ENCODE measurements at places on chromosomes 11 and 22. TPM values are rescaled to one million over a fixed set of nuclear protein-coding genes. Genes with fewer than 3 reads are reported as not detected.

DNA sequence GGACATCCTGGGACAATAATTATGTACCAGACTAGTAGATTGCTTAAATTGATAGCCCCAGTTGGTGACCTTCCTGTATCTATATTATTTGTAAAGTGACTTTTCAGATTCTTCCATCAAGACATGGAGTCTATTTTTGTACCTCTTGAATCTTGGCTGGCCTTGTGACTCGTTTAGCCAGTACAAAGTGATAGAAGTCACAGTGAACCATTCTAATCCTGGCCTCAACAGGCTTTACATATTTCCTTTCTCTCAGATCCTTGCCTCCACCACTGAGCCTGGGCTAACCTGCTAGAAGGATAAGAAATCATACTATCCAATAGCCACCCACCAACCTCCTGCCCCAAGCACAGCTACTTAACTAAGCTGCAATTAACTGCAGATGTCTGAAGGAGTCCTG is 37.5 kb upstream of the SLC6A5 start:
- DNase-seq, result no peak

GRCh38 chr11:17770048-17770652 is 35.6 kb downstream of the KCNC1 start:
- peak; percentile 22 for DNase-seq

GRCh38 chr22:37162221-37163095 is 12.7 kb upstream of the IL2RB start:
- no peak for DNase-seq

- no peak for DNase-seq
These were observed 17.6 kb upstream of the NCR3LG1 start for GRCh38 chr11:17333799-17334586.

DNA sequence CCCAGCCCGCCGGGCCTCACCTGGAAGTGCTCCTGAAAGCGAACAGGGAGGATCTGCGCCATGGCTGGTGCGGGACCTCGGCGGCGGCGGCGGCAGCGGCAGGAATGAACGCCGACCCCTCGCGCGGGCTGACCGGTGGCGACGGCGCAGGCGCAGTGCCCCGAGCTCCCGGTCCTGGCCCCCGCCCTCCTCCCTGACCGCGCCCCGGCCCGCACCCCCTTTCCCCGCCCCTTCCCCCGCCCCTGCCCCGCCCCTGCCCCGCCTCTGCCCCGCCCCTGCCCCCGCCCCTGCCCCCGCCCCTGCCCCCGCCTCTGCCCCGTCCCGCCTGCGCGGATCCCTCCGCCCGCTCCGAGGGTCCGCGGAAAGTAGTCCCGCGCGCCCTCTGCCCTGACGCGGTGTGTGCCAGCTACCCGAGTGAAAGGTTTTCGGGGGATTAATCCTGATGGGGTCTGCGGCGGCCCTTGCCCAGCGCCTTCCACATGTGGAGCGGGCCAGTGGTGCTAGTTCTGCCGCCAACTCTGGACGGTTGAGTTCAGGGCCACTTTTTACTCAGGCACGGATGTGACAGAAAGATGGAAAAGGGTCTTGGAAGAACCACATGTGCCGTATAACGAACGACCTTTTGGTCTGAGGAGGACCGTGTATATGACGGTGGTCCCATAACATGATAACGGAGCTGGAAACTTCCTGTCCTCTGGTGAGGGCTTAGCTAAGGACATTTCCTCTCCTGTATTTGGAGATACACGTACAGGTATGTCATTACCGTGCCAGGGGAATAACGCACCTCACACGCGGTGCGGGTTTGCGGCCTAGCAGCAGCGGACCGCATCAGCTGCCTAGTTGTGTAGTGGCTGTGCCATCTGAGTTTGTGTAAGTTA is at the start of gene CLTCL1:
Gene CLTCL1, minus strand, starts transcription at position 140 of the 878 bp plus-strand sequence. Its CDS starts 78 bp downstream, at position 62.
- DNase-seq, result peak; percentile 71

DNA sequence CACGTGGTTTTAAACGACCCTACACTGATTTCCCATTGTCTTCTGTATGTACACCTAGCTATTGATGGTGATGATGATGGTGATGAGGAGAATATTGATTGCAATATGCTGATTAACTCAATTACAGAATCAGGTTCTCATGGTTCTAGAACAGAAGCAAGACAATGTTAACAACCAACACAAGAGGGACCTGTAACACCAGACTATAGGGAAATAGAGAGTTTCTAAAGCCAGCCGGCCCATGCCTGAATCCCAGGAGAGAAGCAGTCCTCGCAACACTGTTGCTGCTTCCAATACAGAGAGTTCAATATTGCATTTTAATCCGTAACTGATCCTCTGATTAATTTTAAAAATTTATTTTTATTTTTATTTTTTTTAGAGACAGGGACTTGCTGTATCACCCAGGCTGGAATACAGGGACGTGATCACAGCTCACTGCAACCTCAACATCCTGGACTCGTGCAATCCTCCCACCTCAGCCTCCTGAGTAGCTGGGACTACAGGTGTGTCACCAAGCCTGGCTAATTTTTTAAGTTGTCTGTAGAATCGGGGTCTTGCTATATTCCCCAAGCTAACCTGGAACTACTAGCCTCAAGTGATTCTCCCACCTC is 22.2 kb upstream of the UBASH3B start:
- peak; percentile 74 for DNase-seq

DNA sequence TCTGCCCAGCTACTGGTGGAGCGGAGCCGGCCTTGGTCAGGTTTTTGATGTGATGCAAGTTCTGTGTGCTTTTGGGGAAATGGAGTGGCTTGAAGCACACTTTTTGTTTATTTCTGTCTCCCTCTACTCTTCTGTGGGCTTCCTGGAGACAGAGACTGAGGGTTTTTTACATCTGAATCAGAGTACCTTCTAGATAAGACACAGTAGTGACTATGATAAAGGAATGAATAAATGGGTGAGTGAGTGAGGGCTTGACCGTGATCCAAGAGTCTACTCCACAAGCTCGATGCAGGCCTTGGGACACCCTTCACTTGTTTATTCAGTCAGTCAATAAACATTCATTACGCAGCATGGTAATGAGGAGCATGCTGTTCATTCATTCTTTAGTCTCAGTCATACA is 125.7 kb downstream of the PKNOX2 start:
- DNase-seq, result no peak

DNA sequence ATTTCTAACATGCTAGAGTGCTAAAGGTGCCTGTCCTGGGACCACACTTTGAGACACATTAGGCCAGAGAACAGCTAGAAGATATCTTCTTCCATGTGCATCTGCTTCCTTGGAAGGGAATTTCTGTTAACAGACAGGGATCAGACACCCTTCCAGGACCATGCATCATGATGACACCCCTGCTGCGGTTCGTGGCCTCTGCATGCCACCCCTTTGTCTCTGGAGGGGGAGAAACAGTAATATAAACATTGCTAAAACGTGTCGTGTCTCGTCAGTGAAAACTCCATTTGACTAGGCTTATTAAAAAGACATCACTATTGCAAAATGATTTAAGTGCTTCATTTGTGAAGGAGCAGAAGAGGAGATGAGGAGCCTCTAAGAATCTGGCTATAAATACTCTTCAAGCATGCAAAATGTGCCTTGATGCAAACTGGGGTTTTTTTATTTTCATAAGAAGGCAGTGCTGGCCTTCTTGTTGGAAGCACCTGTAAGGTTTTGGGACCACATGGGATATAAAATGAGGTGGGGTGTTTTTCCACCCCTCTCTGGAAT is 141.6 kb downstream of the MYO18B start:
- no peak for DNase-seq

DNA sequence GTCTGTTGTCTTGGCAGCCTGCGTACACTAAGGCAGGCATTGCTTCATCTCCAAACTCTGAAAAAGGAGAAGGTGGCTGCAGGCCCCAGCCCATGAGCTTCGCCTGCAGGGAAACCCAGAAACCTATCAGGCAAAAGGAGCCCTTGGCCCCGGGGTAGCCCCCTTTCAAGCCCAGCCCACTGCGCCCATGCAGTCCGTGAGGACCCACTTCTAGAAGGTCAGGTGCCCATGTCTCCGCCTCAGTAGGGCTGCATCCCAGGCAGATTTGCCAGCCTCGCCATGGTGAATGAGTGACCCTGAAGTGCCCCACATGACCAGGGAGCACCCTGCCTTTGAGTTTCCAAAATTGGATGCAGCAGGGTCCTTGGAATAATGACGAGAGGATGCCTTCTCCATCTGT is 1158.4 kb downstream of the BRD1 start:
- no peak for DNase-seq

GRCh38 chr11:130403271-130403804 is 25.1 kb downstream of the ADAMTS8 start:
- DNase-seq, result no peak

DNA sequence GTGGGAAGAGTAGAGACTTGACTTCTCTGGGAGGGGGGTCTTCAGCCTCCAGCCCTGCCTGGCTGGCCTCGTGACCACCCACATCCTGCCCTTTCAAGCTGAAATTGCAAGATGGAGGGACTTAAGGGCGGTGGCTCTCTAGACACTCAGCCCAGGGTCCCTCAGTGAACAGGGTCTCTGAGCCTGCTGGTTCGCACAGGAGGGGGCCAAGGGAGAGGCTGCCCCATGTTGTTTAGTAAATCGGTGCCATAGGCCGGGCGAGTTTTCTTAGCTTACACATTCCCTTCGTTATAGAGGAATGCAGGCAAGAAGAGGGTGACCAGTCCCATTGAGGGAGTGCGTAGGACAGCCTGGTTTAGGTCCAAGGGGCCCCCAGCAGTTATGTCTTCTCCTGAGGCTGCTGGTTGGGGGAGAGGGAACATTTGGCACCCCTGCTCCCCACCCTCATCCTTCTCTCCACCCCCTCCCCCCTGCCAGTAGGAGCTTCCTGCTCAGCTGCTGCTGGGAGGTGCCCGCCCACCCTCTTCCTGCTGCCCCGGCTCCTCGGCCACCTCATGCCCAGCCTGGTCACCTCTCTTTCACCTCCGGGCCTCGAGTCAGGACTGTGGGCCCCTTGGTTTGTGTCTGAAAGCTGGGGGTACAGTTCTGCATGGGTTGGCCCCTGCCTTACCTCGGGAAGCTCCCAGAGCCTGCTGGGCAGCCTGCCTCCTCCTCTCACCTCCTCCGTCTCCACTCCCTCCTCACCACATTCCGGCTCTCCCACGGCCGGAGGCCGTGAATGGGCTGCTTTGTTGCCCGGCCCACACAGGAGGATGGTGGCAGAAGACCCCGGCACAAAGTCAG is 3.9 kb downstream of the FRMD8 start:
- DNase-seq, result peak; percentile 54

- no peak for DNase-seq
These were observed 18.5 kb upstream of the B4GALNT4 start for GRCh38 chr11:350723-351255.

- no peak for DNase-seq
These were observed 595.2 kb downstream of the BRD1 start for GRCh38 chr22:49232319-49233067.

FLRT1 gene
- total RNA-seq, result not detected

KCNK4 gene
- total RNA-seq, result not detected

SERPING1 gene
- not detected for total RNA-seq

HOATZ gene
- not detected for total RNA-seq
